Fibroblast of skin of scalp (primary cell): ENCODE measurements at places on chromosomes 1 and 21.
A peak's percentile ranks its signal among the peaks of the same experiment; 100 is the strongest.

- DNase-seq, result peak; percentile 33
Measured at GRCh38 chr1:8026976-8027747, 1.1 kb upstream of the ERRFI1 start.

- DNase-seq, result no peak
Measured at GRCh38 chr1:200774311-200774710, 35.6 kb downstream of the CAMSAP2 start.

GRCh38 chr1:212229654-212230053, 55.6 kb upstream of the PPP2R5A start:
- no peak for DNase-seq

GRCh38 chr1:206785182-206785765, 13.0 kb upstream of the IL10 start:
- DNase-seq, result no peak

DNA sequence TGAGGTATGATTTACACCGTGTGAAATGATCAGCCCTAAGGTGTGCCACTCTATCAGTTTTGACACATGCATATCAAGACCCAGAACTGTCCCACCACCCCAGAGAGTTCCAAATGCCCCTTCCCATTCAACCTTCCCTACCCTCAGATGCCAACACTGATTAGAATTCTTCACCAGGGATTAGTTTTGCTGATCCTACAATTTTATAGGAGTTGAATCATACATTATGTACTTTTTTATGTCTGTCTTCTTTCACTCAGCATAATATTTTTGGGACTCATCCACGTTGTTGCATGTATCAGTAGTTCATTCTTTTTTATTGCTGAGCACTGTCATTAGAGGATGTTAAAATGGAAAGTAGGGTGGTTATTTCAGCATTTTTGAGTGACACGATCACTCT, 178.3 kb downstream of the ZSCAN20 start:
- no peak for DNase-seq

DNA sequence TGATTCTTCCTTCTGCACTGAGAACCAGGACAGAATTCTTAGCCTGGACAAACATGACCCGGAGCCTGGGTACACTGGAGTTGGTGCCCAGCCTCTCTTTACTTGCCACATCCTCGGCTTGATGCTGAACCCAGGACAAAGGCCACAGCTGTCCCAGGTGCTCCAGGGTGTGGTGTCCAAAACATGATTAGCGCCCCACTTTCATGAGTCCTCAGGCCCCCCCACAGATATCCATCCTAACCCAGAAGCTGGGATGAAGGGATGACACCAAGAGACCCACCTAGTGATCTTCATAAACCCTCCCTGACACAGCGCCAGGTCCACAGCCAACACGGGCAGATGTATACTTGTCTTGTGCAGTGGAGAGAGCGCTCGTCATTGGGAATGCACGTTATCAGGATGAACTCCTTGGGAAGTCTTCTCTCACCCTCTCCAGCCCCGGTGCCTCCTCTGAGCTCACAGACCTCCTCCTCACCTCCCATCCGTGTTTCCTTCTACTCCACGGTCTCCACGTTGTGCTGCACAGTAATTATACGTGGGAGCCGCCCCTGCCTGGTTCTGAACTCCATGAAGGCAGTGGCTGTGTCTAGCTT, 3.6 kb downstream of the ABCA4 start:
- no peak for DNase-seq

DNA sequence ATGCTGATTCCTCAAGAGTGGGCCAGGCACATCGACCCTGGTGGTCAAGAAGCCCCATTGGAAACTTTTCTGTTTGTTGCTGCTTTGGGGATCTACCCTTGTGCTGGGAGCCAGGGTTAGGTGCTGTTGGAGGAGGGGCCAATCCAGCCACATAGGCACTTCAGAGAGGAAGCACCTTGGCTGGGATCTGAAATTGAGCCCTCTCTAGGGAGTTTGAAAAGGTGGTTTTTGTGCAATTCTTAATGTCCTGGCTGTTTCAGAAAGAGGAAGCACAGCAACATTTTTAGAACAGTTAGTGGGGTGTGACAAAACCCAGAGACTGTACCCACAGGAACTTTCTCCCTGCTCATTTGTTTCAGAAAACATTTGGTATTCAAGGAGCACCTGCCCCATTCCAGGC, 17.2 kb upstream of the BEND5 start:
- no peak for DNase-seq

DNA sequence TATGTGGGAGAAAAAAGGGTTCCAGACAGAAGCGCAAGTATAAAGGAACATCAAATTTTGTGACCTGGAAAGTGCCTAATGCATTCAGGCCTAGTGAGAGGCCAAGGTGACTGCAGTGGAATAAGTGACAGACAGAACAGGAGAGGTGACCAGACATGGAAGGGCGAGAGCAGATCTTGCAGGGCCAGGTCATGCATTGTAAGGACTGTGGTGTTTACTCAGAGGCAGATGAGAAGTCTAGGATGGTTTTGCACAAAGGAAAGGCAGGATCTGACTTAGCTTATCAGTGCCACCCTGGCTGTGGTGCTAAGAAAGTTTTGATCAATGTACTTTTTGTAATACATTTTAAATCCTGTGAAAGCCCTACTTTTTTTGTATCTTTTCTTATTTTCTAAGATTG, 34.1 kb upstream of the AHCYL1 start:
- no peak for DNase-seq

DNA sequence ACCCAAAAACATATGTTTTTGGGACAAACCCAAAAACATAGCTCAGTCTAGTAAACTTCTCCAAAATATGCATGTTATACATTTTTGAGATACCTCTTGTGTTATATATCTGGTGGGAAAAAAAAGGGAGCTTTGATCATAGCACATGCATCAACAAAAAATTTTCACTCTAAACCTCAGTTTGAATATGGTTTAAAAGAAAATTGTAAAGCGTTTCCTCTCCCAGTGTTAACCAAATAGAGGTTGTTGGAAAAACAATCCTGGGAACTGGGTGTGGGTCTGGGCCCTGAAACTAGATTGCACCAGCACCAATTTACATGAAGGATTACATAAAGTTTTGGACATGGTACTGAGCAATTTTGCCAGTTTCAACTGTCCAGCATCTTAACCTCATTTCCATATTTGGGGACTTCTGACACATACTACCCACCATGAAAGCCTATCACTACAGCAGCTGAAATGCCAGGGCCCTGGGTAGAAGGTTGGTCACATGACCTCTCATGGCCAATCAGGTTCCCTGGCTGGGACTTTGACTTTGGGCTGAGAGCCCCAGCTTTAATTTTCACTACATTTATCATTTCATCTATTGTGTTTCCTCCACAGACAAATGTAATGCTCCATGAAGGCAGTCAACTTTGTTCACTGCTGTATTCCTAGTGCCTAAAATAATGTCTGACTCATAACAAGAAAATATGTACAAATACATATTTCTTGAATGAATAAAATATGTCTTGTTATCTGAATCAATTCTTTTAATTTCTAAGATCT, 150.7 kb downstream of the SETD4 start:
- peak; percentile 92 for DNase-seq

GRCh38 chr1:117365350-117366176, 1.7 kb upstream of the MAN1A2 start:
- DNase-seq, result peak; percentile 22

GRCh38 chr1:172342584-172343239, 77.8 kb upstream of the C1orf105 start:
- DNase-seq, result no peak

GRCh38 chr1:26057189-26057588, 10.2 kb downstream of the TRIM63 start:
- DNase-seq, result no peak

DNA sequence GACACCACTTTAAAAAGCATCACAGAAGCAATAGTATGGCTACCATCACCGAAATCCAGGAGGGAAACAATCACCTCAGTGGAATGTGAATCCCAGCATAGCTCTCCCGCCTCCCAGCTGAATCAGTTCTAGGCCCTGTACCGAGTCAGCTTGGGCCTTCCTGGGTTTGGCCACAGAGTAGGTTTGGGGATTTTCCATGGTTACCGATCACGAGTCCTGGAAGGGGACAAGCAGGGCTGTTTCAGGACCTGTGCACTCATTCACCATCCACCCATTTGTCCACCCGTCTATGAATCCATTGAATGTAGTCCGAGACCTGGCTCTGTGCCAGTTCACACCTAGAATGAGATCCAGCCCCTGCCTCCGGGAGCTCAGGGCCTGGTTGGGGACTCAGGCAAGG, 94.2 kb downstream of the ARHGEF10L start:
- peak; percentile 53 for DNase-seq

GRCh38 chr1:155226910-155227260, 18.4 kb downstream of the MTX1 start:
- DNase-seq, result peak; percentile 46

GRCh38 chr1:208939537-208940085, 643.9 kb upstream of the CAMK1G start:
- DNase-seq, result no peak

- DNase-seq, result peak; percentile 15
Measured at GRCh38 chr1:191839891-191840290, 318.4 kb upstream of the RGS18 start.

GRCh38 chr1:40699787-40700186, 8.3 kb downstream of the NFYC start:
- DNase-seq, result no peak

DNA sequence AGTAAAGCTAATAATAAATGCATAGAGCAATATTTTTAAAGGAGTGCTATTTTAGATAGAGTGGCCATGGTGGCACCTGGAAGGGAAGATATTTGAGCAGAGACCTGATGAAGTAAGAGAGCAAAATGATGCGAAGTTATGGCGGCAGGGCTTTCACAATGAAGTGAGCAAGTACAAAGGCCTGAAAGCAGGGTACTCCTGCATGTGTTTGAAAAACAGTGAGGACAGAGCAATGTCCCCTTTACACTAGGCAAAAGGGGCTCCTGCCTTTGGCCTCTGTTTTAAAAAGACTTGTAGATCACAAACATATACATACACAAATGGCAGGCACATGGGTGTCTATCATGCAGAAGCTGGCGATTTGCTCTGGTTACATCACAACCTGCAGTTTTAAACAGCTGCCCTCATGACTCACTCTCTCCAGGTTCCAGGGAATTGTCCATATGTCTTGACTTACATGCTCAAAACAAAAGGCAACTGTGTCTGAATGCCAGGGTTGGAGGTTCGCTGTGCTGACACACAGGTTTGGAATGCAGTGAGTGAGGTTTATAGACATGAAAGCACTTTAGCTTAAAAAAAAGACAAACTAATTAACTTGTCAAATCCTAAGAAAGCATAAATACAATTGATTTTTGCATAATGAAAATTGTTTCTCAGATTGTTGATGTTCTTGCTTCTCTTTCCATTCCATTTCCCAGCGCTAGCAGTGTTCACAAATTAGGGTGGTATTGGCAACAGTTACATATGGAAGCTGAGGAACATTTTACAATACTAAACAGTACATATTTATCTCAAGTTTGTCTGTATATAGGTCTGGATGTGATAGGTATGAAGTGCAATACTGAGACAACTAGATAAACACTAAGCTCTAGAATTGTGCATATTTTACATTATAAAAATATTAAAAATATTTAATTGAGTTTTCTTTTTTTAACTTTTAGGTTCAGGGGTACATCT, 313.9 kb downstream of the BARHL2 start:
- DNase-seq, result peak; percentile 86

GRCh38 chr1:244406337-244406736, 45.4 kb downstream of the ADSS2 start:
- DNase-seq, result no peak

DNA sequence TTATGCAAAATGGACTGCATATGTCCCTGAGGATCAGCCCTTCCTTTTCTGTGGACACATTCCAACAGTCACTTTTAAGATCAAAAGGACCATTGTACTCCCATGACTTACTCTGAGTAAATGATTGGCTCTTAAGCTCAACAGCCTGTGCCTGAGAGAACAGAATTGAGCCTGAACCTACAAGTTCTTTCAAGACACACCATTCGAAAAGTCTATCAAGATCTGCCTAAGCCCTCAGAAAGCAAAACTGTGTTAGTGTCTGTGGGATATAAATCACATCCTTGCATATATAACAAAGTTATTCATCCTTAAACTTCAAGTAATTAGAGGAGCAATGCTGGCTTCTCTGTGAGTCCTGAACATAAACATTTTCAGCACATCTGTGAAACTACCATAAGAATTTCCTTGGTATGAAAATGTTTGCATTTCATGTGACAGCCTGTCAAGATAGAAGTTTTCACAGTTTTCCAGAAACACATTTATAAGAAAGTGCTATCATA, 41.6 kb downstream of the PCNX2 start:
- peak; percentile 9 for DNase-seq

DNA sequence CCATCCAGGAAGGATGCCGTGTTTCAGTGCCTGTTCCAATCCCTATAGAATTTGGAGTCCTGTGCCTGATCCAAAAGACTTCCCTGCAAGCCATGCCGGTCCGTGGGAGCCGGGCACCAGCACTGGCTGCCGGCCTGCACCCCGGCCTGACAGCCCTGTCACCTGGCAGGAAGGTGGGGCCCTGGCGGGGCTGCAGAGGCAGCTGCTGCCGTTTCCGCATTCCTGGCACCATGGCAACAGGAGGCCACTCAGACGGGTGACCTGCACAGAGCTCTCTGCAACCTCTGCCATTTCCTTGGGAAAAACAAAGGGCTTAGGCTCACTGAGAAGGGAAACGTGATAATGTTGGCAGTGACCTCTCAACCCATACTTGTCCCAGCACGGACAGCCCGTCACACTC, 63.2 kb upstream of the TMEM51 start:
- no peak for DNase-seq

DNA sequence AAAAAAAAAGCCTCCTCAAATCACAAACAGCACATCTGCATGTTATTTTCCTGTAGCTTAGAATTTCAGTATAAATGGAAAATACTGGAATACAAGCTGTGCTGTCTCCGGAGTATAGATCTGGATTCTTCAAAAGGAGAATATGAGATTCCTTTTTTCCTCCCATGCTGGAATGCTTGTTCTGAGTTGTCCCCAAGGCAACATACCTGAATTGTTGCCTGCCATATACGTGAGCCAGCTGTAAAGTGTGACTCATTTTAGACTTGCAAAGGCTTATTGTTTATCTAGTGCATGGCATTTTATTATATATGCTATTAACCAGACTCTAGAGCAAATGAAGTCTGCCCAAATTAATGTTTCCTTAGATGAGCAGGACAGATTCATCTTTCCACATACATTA, 95.0 kb upstream of the C1orf105 start:
- DNase-seq, result peak; percentile 54
